ENCODE measurements at places on chromosomes 4 and X.

DNA sequence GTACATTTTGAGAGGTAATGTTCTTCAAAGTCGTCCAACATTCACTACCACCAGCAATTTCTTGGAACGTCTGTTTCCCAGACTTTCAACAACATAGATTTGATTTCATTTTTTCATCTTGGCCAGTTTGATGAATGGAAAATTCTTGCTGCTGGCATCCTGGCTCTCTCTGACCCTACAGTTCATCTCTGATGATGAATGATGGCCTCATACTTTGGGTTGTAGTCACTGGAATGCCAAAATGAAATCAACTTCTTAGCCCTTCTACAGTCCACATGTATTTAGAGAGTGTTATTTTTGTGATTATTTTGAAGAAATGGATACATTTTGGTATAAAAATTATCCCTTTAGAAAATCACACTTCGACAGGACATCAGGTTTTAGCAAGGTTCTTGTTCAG lies 8.8 kb downstream of the CHST7 start:
- DNase-seq: no peak

DNA sequence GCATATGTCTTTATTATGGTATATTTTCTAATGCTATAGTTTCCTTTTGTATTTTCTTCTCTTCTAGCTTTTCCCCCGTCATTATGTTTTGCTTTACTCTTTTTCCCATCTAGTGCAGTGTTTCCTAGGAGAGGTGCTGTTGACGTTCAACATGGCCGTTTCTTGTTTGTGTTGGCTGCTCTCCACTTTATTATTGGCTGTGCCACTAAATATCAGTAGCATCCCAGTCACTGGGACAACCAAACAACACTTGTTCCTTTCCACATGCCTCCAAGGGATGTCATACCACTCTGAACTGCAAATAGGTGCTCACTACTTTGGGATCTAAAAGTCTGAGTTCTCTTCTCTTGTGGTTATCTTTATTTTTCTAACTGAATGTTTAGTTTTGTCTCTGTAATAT lies 26.5 kb downstream of the GBA3 start:
- DNase-seq: no peak

- DNase-seq: no peak
Observed at GRCh38 chr4:94791701-94792100, 33.9 kb downstream of the BMPR1B start.

GRCh38 chr4:108135549-108136209 lies 33.1 kb downstream of the LEF1 start:
- DNase-seq: peak; percentile 73

GRCh38 chr4:63553123-63553522 lies 856.1 kb downstream of the TECRL start:
- DNase-seq: no peak

GRCh38 chr4:8157944-8158709 lies 486 bp downstream of the ABLIM2 start:
- DNase-seq: no peak

- DNase-seq: no peak
Observed at GRCh38 chr4:83771113-83771705, 235.3 kb downstream of the GPAT3 start.

DNA sequence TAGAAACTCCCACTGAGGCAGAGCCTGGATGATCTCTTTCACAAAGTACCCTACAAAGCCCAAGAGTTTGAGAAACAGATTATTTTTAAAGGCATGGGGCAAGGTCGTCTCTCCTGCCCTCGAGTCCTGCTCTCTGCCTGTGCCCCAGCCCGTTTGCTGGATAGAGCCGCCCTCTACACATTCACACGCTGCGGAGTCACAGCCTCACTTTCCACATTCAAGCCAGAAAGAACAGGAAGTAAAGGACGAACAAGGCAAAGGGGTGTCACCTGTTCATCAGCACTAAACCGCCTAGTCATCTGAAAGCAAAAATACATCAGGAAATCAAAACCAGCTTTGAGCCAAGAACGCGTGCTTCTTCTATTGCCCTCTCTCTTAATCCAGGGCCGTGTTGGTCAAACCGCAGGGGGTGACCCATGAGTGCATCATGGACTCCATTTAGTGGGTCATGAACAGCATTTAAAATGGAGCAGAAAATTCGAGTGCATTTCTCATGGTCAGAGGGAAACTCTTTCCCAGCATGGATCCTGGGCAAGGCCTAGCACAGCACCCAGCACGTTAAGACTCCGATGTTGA lies 83.4 kb downstream of the PHKA2 start:
- no peak for DNase-seq

Measured in activated CD4-positive, alpha-beta T cell treated with anti-CD3 and anti-CD28 coated beads, Interleukin-2, amount 10 ng/mL, durations not matched to agents 24 days and 14 days (primary cell).